Liver (tissue), 10 donors: ENCODE measurements at places on chromosomes 4 and X.

- DNase-seq = no peak
Observed at GRCh38 chr4:181147416-181147951, 1095.7 kb upstream of the TENM3 start.

GRCh38 chr4:137065311-137065710, 467.0 kb downstream of the PCDH18 start:
- no peak for DNase-seq

GRCh38 chr4:168981942-168982341, 28.1 kb downstream of the CBR4 start:
- DNase-seq = no peak

DNA sequence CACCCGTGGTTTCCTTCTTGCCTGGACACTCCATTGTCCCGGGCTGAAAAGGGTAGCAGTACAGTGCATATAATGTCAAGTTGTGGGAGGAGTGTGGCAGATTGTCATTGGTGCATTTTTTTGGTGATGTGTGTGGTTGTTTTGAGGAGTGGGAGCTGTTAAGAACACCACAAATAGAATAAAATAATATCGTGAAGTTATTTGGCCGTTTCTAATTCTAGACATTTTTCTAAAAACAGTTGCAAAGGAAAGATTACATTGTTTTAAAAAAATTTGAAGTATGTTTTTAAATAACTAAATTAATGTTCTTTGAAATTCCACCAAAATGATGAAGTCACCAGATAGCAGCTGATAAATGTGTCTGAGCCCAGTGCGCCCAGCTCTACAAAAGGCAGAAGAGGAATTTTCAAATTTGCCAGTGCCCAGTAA, 1.3 kb downstream of the PKD2 start:
- no peak for DNase-seq

- no peak for DNase-seq
Observed at GRCh38 chr4:38764277-38764676, 18.5 kb downstream of the TLR10 start.

- no peak for DNase-seq
Observed at GRCh38 chr4:155489271-155489670, 112.5 kb upstream of the MAP9 start.

DNA sequence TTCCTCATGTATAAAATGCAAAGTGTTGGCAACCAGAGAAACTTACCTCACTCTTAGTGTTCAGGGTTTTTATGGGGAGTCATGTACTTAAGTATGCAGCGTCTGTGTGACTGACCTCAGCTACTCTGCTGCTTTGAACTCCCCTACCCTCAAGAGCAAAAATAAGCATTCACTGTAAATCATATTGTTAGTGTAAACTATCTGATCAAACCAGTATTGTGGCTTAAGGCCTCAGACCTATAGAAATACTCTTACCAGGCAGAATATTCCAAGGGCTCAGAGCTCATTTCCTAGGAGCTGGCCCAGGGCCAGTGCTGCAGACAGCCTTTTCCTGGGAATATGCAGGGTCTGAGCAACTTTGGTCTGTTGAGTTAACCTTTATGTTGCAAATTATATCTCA, 453.1 kb downstream of the CCSER1 start:
- no peak for DNase-seq

GRCh38 chr4:5030221-5030620, 11.0 kb upstream of the CYTL1 start:
- DNase-seq = no peak

DNA sequence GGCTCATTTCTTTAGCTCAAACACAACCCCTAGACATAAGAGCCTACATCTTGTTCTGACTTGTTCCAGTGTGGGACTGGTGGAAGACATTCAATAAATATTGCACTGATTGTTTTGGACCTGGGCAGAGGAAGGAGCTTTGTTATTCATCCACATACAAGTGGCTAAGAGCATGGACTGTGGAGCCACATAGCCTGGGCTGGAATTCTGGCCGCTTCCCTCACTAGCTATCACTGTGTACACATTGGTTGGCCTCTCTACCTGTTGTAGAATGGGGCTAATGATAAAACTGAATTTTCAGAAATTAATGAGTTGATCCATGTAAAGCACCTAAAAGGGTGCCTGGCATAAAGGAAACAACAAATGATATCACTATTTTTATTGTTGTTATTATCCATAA, 80.0 kb downstream of the ZNF674 start:
- DNase-seq = no peak

DNA sequence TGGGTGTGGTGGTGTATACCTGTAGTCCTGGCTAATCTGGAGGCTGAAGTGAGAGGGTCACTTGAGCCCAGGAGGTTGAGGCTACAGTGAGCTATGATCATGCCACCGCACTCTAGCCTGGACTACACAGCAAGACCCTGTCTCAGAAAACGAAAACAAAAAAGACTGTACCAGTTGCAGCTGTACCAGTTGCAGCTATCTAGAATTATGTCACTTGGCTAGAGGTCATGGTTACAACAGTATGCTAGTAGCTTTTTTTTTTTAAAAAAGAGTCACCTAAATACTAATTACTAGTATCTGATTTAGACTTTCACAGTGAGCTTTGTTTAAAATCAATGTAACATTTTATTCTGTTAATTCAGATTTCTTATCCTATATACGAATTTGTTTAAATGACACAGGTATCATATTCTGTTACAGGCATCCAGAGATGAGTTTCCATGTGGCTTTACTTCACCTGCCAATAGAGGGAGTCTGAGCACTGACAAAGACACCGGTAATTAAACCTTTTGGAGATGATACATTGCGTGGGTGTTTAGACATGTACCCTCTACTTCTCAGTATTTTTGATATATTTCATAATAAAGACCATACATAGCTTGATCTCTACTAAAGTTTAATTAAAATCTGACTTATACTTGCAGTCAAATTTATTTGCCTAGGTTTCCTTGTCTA, 100.2 kb upstream of the IL13RA1 start:
- DNase-seq = no peak

DNA sequence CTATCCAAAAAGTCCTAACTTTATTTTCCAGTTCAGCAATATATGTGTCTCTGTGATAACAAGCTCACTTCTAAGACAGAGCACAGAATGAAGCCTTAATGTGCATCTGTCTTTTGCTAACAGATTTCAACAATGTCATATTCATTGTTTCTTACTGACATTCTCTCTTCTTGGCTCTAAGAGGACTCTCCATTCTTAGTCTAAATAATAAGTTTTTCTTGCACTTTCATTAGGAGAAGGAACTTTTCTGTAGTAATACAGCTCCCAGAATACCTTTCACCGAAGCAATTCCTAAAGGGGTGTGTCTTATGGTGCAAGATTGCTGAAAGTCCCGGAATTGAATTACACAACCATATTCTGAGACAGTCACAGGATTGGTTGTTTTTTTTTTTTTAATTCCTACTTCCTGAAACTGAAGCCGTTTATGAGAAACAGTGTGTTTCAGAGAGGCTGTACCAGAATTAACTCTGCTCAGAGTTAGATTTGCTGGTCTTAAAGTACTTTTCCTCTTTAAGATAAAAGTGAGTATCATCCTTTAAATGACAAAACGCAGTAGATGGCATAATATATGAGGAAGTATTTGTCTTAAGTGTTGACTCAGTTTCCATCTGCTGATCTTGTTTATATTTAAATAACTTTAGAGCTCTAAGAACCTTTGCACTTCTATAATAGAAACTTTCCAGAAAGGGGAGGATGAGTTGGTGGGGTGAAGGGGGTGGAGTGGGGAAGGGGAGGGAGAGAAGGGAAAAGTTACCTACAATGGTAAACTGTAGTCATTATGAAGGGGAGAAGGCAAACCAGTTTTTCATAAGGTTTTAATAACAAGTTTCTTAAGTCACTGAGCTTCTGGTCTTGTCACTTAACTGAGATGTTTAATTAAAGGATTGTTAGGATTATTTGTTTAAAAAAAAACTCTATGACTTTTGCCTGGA, at the start of gene ALPK1:
Gene ALPK1 (plus strand): TSS at position 421 of the 932 bp plus-strand sequence.
- no peak for DNase-seq

GRCh38 chrX:44828008-44828605, 15.7 kb upstream of the DUSP21 start:
- no peak for DNase-seq

- DNase-seq = peak; percentile 36
Observed at GRCh38 chrX:115449742-115450141, 111.2 kb upstream of the PLS3 start.

DNA sequence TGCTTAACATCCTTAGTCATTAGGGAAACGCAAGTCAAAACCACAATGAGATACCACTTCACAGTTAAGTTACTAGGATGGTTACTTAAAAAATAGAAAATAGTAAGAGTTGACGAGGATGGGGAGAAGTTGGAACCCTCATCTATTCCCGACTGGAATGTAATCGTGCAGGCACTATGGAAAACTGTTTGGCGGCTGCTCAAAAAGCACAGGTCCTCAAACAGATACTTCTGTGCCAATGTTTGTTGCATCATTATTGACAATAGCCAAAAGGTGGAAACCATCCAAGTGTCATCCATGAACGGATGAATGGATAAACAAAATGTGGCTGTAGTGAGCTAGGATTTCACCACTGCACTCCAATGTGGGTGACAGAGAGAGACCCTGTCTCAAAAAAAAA, 11.7 kb downstream of the CTAG1B start:
- DNase-seq = no peak

DNA sequence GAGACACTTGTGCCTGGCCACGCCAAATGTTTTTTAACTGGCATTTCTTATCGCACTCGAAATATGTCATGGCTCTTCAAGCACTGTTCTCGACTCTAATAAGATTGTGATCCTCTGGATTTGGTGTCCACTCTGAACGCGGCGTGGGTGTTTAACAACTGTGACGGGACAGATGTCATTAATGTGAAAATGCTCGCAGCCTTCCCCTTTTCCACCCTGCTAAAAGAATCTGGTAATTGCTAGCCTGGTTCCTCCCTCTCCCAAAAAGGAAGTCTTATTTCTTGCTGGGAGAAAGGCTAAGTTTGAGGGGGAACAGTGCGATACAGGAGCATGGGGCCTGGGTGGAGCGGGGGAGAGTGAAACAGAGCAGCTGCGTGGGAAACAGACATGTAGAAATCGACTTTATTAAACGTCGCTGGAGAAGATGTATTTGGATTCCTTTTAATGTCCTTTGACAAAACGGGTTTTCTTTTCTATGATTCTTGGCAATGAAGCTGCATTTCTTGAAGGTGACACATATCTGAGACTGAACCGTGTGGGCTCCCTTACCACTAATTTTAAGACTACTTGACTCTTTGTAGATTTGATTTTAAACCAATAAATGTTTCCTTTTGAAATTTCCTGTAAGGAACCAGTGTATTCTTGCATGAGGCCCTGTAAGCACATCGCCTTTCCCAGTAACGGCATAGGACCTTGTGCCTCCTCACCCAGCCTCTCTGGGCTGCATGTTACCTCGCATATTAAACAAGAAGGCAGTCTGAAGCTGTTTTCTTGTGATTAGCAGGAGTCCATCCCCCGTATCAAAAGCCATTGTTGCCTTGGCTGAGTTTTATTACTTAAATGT, 17.8 kb downstream of the TBC1D1 start:
- no peak for DNase-seq

DNA sequence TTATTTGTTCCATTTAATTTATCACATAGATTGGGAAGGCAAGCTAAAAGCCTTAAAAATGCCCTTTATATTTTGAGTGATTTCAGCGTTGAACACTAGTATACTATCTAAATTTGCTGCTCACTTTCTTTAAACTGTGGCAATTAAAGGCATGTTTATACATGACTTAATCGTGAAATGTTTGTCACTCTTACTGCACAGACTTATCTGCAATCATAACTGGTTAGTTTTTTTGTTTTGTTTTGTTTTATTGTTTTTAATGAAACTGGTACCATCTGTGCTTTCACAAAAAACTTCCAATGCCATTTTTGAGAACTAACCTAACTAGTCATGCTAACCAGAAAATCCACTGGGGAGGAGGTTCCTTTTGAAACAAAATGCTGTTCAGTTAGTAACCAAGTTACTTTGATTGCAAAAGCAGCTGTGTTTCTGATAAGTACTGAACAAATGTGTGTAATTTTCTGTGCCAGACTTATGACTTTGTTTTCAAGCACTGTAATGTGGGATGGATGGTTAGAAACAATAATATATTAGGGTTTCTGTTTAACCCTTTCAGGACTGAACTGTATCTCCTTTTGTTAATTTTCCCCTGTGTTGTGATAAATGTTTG, 56.1 kb downstream of the CCKAR start:
- no peak for DNase-seq

DNA sequence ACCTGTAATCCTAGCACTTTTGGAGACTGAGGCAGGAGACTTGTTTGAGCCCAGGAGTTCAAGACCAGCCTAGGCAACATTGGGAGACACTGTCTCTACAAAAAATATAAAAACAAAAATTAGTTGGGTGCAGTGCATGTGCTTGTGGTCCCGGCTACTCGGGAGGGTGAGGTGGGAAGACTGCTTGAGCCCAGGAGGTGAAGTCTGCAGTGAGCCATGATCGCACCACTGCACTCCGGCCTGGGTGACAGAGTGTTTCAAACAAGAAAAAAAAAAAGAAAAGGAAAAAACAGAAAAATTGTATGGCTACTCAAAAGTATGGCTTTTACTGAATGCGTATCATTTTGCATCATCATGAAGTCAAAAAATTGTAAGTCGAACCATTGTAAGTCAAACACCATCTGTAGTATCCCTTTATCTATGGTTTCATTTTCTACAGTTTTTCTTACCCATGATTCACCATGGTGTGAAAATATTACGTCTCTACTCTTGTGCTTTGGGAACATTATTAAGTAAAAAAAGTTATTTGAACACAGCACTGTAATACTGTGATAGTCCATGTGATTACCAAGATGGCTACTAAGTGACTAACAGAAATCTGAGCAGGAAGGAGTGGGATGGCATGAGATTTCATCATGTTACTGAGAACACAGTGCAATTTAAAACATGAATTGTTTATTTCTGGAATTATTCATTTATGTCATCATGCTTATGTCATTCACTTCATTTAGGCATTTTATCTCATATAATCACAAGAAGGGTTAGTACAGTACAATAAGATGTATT, 26.5 kb upstream of the MANBA start:
- DNase-seq = no peak

- no peak for DNase-seq
Observed at GRCh38 chr4:101123231-101123630, 224.1 kb downstream of the PPP3CA start.

- no peak for DNase-seq
Observed at GRCh38 chr4:20359692-20360091, 108.0 kb downstream of the SLIT2 start.

DNA sequence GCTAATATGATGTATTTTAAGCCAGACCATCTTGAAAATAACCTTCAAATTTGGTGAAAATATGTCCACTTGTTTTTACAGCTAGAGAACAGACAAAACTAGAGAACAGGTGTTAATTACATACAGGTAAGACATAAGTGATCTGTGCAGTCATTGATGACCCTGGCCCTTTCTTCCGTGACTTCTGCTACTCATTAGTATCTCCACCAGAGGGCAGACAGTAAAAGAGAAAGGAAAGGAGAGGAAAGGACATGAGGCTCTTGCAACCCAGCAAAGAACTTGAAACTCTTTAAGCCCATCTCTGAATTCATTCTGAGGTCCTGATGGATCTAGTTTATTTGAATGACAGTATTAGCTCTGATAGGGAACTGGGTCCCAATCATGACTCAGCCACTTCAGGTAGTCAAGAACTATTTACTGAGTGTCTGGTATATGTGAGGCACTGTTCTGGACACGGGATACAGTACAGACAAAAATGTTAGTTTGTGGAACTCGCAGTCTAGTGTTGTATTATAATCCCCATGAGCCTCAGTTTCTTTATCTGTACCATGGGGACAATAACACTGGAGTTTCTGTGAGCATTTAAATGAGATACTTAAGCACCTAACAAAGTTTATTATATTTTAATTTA, 121.0 kb upstream of the TEX13D start:
- DNase-seq = no peak
